ENCODE measurements at places on chromosomes 6 and 20.

GRCh38 chr6:151103266-151103665, 136.5 kb upstream of the AKAP12 start:
- DNase-seq, result no peak

GRCh38 chr20:2706688-2707352, 14.2 kb downstream of the EBF4 start:
- DNase-seq, result no peak

DNA sequence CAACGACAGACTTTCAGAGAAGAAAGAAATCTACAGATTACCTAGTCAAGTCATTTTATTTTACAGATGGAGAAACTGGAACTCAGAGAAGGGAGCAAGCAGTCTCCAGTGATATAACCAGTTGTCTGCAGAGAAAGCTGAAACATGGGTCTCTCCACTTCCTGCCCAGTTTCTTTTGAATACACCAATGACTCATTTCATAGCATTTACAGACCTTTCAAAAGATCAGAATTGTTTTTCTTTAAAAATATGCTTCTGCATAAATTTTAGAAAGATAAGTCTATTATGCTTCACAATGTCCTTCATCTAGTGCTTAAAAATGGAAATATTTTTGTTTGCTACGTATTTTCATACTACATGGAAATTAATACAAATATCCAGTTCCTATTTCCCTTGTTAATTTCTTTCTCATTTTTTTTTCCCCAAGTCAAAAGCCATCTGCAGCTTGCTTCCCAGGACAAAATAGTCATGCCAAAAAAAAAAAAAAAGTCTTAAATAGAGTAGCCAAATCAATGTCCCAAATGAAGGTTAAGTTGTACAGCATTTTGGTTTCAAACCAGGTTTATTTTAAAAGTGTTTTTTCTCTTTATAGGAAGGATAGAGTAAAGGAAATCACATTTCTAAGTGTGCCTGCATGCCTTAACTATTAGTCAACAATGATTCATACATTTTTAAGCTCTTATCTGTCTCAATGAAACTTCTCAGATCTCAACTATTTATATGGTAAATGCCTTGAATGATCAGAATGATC, 36.9 kb downstream of the ARHGAP18 start:
- peak; percentile 71 for DNase-seq

- DNase-seq, result no peak
These were observed 301 bp downstream of the PPP1R3D start for GRCh38 chr20:59939879-59940128.

GRCh38 chr6:7562769-7563168, 21.3 kb downstream of the DSP start:
- DNase-seq, result no peak

- DNase-seq, result peak; percentile 68
These were observed 23.2 kb downstream of the RBCK1 start for GRCh38 chr20:431012-431904.

GRCh38 chr6:135254471-135254870, 73.4 kb downstream of the MYB start:
- DNase-seq, result no peak

GRCh38 chr20:39839399-39840119, 849.5 kb downstream of the MAFB start:
- no peak for DNase-seq

GRCh38 chr20:51570739-51571459, 28.4 kb upstream of the NFATC2 start:
- DNase-seq, result peak; percentile 30

GRCh38 chr6:8006208-8006607, 58.0 kb downstream of the BLOC1S5 start:
- peak; percentile 60 for DNase-seq

- no peak for DNase-seq
These were observed 80.1 kb downstream of the ASCC3 start for GRCh38 chr6:100801036-100801435.

DNA sequence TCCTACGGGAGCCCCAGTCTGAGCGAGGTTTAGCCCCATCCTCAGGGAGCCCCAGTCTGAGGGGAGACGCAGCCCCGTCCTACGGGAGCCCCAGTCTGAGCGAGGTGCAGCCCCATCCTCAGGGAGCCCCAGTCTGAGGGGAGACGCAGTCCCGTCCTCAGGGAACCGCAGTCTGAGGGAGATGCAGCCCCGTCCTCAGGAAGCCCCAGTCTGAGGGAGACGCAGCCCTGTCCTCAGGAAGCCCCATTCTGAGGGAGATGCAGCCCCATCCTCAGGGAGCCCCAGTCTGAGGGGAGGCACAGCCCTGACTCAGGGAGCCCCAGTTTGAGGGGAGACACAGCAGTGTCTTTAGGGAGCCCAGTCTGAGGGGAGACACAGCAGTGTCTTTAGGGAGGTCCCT, 27.9 kb downstream of the VEGFA start:
- DNase-seq, result no peak

- DNase-seq, result no peak
These were observed 152.0 kb downstream of the BMP7 start for GRCh38 chr20:57114290-57115005.

- no peak for DNase-seq
These were observed 35.4 kb upstream of the FOXA2 start for GRCh38 chr20:22619806-22620205.

- peak; percentile 42 for DNase-seq
These were observed 67.1 kb upstream of the ADGRF1 start for GRCh38 chr6:47109281-47109680.

DNA sequence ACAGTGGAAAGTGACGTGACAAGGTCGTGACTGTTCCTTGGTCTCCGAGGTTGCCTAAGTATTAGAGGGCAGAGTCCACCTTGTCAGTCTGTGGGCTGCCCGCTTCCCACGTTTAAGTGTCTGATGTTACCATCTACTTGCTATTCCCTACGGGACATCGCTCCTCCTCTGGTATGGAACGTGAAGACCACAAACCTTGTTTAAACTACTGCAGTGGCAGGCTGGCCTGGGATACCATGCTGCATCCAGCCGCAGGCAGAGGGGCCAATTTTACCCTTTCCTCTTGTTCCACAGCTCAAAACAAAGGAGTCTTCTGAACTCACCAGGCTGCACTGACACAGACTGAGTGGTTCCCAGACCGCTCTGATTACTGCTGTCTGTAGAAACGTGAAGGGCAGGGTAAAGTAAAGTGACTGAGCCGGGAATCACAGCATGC, 275.9 kb downstream of the FOXC1 start:
- DNase-seq, result no peak

GRCh38 chr6:136950436-136951126, 28.5 kb downstream of the SLC35D3 start:
- DNase-seq, result no peak

- DNase-seq, result no peak
These were observed 23.0 kb upstream of the AKAP12 start for GRCh38 chr6:151216804-151217203.

- DNase-seq, result peak; percentile 75
These were observed 51.2 kb downstream of the SLC22A23 start for GRCh38 chr6:3405679-3406078.

DNA sequence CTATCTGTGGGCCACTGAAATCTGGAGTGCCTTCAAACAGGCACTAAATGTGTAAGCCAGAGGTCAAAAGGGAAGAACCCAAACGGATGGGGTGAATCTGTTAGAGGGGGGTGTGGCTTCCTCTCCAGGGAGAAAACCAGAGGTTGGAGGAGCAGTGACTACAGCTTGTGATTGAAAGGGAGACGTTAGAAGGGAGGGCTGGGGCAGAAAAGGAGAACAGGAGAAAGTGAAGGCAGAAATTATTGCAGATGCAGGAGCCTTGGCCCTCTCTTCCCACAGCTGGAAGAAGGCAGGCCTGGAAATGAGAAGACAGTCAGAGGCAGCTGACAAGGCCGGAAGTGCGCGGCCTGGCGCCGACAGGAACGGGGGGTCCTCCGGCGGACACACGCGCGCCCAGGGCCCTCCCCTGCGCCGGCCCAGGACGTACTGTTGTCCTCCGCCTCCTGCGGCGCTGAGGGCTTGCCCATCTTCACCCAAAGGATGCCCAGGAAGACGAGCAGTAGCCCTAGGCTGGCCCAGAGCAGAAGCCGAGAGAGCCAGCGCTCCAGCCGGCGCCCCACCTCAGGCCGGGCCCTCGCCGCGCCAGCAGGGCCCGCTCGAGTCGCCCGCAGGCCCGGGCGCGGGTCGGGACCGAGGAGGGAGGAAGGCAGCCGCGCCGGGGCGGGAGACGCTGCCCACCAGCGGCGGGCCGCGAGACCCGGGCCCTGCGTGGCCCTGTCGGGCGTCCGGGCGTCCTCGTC, 806 bp downstream of the LEMD2 start:
- DNase-seq, result peak; percentile 87

DNA sequence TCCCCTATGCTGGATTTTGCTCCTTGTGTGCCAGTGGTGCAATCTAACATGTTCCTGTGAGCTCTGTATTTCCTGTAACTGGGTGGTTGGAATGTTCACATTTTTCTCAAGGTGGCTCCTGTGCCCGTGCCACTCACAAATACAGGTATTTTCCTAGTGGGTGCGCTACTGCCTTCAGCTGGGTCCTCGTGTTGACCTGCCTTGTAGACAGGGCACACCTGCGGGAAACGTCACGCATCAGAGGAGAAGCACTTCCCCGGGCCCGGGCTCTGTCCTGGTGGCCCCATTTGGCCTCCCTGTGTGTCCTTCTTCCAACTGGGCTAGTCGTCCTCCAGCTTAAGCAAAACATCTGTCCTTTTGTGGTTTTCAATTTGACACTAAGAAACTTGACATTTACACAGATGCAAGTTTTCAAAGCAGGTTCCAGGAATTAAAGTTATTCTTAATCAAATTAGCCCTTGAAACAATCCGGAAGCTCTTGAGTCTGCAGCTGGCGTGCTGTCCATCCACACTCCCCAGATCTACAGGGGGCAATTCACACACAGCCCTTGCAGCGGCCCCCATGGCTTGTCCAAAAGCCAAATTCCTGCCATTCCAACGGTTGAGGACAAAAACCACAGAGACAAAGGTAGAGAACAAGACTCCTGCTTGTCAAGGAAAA, 275.1 kb downstream of the CDC5L start:
- DNase-seq, result peak; percentile 91

GRCh38 chr20:37259865-37260264, 1.7 kb downstream of the GHRH start:
- no peak for DNase-seq

- DNase-seq, result no peak
These were observed 6.9 kb upstream of the ADGRB3 start for GRCh38 chr6:68628161-68628560.

- DNase-seq, result no peak
These were observed 60.1 kb downstream of the RPP40 start for GRCh38 chr6:4943716-4944115.

DNA sequence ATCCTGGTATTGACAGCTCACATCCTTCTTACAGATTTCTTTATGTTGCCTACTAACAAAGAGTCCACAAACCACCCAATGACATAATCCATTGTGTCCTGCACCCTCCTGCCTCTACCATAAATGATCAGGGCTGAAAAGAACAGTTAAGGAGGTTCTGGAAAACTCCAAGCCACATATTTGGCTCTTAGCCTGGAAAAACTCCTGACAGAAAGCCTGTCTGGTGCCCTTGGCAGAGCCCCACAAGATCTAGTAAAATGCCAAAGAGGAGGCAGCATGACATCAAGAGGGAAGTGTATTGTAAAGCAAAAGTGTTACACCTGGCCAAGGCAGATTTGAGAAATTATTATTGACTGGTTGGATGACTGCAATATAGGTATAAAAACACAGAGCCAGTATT, 126.4 kb upstream of the VGLL2 start:
- no peak for DNase-seq

- DNase-seq, result no peak
These were observed 34.0 kb upstream of the FAM83C start for GRCh38 chr20:35326021-35326739.

GRCh38 chr6:1997702-1998101, 247.7 kb downstream of the GMDS start:
- DNase-seq, result no peak

DNA sequence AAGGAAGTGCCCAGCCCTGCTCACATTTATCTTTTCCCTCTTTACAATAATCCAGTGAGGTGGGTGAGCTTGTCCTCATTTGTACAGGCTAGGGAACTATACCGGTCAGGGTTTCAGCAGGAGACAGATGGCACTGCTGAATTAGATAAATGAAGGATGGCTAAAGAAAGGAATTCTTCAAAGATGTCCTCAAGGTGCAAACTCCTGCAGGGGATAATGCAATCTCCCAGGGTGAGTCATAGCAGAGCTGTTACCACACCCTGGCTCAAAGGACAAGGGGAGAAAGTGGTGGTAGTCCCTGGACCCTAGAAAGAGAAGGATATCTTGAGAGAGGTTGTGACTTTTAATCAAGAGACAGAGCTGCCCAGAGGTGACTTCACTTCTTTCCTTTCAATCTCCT, 66.7 kb downstream of the RFPL4B start:
- DNase-seq, result no peak

DNA sequence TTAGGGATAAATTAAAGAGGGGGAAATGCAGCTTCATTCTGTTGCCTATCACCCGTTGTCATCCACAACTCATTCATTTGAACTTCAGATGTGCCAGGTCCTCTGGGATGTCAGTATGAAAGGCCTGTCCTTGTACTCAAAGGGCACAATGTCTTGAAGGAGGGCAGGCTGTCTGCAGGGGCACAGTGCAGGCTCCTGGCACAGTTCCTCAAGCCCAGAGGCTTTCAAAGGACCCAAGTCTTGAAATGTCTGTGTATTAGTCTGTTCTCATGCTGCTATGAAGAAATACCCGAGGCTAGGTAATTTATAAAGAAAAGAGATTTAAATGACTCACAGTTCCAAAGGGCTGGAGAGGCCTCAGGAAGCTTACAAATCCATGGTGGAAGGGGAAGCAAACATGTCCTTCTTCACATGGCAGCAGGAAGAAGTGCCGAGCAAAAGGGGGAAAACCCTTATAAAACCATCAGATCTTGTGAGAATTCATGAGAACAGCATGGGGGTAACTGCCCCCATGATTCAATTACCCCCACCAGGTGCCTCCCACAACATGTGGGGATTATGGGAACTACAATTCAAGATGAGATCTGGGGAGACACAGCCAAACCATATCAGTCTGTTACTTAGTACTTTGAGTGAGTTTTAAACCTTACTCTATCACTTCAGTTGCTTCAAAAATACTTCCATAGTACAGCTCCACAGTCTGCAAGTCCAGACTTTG, 9.4 kb downstream of the SNX9 start:
- peak; percentile 33 for DNase-seq

DNA sequence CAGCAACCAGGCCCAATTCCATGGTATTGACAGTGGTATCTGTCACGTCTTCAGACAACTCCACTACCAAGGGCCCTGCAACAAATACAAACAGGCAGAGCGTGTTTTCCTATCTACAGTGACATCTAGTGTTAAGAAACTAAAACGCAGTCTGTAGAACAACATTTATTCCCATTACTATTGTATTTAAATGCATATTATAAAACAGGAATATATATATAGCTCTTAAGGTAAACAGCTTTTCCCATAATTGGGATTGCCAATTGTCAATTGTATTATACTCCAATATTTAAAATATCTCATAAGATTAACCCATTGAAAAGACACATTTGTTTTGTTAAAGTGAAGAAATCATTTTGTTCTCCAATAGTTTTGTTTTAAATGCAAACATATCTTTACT, 97.2 kb downstream of the KIF16B start:
- peak; percentile 55 for DNase-seq

DNA sequence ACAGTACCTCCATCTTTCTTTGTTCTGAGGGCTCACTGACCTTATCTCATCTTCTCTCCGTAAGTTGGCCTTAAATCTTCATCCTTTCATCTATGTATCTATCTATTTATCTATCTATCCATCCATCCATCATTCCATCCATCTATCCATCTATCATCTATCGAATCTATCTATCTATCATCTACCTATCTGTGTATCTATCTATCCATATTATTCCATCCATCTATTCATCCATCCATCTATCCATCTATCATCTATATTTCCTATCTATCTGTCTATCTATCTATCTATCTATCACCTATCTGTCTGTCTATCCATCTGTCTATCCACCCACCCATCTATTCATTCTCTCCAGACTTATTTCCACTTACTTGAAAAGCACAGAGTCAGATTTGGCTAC, 147.3 kb upstream of the PMEPA1 start:
- no peak for DNase-seq

Measured in AG10803 (cell line).